ENCODE measurements at places on chromosomes 12 and 14.
A peak's percentile ranks its signal among the peaks of the same experiment; 100 is the strongest.

GRCh38 chr12:56632701-56633467 is 2.8 kb upstream of the BAZ2A start:
- no peak for DNase-seq

DNA sequence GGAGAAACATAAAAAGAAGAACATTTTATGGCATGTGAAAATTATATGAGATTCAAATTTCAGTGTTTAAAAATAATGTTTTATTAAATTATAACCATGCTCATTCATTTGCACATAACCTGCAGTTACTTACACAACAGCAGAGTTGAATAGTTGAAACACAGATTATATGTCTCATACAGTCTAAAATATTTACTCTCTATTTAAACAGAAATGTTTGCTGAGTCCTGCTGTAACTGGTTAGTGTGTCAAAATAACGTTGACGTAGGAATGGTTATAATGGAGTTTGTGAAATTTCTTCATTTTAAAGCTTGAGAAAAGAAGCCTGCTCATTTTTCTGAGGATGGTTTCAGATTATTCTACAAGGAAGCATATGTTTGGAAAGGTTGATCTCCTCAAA is 196.5 kb upstream of the GARIN2 start:
- DNase-seq: no peak

- no peak for DNase-seq
Measured at GRCh38 chr12:78189656-78190055, 359.0 kb downstream of the NAV3 start.

GRCh38 chr14:72754949-72755348 is 139.0 kb downstream of the DPF3 start:
- DNase-seq: no peak

DNA sequence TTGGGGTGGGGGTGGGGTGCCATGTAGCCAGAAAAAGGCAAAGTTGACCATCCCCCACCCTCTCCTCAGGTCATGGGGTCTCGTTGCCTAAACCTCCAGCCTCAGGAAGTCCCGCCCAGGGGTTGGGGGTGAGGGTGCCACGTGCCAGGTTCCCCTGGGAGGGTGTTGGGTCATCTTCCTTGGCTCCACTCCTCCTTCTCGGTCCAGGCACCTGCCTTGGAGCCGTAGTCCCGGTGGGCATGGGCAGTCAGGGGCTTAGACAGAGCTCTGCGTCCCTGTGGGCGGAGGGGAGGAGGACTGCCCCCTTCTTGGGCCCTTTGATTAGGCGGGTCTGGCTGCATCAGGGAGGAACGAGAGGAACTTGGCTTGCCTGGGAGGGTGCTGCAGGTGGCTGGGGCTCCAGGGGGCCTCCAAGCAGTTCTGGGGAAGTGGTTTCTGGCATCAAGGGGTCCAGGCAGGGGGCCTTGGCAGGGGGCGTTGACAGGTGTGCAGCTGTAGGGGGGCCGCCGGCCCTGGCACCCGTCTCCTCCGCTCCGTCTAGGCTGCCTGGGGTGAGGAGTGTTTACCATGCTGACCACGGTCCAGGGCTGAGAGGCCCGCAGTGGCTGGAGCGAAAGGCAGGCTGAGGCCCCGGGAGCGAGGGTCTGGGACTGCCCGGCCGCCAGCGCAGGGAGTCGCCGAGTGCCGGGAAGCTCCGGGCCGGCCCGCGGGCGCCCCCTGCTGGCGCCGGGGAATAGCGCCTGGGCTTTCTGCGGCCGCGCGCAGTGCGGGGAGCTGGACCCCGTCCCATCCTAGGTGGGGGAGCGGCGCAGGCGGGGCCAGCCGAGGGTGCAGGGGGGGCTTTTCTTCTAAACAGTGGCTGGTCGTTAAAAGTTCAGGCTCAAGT is 7.9 kb downstream of the SETD1B start:
- DNase-seq: peak; percentile 68

- DNase-seq: peak; percentile 86
Measured at GRCh38 chr12:121712461-121713256, at the start of gene TMEM120B. TSS of gene TMEM120B (plus strand) at chr12:121712752. CDS start at chr12:121712896, 144 bp downstream.

- DNase-seq: no peak
Measured at GRCh38 chr12:79366374-79366773, 324.4 kb downstream of the PAWR start.

DNA sequence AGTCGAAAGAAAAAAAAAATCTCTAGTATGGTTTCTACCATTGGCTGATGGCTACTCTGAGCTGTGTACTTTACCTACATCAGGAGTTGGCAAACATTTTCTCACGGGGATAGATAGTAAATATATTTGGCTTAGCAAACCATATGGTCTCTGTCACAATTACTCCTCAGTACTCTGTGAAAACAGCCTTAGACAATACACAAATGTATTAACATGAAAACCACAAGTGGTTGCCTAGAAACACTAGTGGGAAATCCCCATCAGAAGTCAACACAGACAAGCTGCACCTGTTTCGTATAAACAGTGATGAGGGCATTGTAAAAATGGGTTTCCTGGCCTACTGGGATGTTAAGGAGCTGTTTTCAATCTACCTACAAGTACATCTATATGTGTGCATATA is 84.6 kb upstream of the NAV3 start:
- no peak for DNase-seq

DNA sequence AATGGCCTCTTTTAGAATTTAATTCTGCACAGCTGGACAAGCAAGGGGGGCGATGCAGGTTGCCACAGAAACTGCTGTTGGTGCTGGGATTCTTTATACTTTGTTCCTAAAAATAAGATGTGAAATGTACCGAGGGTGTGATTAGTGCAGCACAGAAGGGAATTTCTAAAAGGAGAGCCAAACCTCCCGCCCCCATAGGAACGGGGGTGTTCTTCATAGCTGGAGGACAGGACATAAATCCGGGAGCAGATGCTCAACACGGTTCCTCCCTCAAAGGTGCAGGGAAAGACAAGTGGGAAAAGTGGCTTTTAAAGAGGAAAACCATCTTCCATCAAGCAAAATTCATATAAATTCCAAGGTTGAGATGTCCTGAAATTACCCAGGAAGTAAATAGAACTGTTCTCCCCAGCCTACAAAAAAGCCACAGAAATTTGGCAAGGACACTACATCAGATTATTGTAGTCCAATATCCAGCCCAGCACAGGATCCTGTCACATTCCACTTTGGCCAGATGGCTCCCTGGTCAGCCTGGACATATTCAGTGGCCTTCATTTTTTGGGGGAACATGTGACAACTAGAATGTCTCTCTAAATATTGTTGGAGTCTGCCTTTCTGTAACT is 51.4 kb upstream of the TMX1 start:
- DNase-seq: no peak

GRCh38 chr12:60059180-60059579 is 463.4 kb downstream of the SLC16A7 start:
- no peak for DNase-seq

GRCh38 chr12:108865169-108865568 is 7.8 kb upstream of the SSH1 start:
- DNase-seq: no peak

DNA sequence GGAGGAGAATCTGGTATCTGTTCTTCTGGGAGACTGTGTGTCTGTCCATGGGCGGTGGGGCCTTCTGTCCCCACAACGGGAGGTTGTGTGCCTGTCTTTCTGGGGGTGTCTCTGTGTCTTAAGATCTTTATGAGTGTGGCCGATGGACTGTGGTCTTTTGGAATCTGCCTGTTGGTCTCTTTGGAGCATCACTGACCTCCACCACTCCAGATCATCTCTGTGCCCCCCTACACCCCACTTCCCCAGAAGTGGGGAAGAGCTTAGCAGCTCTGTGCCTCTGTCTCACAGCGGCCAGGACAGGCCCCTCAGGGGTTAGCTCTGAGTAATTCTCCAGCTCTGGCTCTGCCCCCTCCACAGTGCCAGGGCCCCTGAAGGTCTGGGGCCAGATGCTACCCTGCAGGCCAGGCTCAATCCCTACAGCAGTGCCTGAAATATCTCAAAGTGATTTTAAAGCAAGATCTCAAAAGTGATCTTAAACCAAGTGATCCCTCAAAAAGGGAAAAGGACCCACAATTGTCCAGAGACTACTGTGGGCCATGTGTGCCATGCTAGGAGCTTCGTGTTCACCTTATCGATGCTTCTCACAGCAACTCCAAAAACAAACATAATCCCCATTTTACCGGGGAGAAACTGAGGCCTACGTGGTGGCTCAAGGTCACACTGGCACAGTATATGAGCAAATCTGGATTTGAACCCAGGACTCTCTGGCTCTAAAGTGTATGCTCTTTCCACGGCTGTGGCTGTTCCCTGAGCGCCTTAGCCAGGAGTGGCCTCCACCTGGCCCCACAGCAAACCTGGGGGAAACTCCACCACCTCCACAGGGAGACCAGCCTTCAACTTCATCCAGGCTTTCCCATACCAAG is 26.0 kb upstream of the KRT78 start:
- no peak for DNase-seq

GRCh38 chr14:59585891-59586554 is 9.4 kb upstream of the CCDC175 start:
- no peak for DNase-seq

DNA sequence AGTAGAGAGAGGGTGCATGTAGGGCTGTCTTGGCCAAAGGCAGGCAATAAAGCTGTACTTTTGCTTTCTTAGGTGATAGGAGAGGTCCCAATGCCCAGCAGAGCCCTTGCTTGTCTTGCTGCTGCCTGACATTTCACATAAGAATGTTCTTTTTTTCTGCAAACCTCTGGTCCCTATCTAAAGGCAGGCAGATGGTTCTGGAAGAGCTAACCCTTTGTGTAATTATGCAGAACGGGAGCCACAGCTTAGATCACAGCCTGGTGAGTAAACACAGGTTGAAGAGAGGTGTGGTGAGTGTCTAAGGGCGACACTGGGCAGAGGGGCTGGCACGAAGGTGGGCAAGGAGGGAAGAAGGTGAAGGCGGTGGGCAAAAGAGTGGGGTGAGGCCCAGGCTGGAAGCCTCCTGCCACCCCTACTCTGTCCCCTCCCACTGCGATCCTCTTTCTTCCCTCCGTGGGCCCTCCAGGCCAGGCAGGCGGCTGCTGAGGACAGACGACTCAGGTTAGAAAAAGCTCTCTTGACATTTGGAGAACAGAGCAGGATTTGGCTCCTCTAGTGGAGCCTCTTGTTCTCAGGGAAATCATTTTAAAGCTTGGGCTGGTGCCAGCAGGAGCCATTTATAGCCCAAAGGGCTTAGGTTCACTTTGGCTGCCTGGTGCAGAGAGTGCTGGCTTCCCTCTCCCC is 42.8 kb downstream of the PRMT8 start:
- DNase-seq: no peak
